ENCODE measurements at places on chromosomes 2 and 18.

DNA sequence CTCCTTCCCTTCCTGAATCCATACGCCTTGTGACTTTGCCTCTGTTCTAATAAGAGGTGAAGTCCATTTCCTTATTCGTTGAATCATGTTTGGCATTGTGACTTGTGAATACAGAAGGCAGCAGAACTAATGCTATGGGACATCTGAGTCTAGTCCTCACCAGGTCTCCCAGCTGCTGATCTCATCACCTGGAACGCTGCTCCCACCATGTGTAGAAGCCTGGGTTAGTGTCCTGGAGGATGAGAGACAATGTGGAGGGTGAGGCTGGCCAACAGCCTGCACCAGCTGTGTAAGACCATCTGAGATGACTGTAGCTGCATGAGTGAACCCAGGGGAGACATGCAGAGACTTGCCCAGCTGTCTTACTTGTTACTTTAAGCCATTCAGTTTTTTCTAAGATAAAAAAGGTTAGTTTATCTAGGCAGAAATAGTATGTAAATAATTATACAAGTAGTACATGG is 3.5 kb upstream of the HAAO start:
- no peak for DNase-seq

GRCh38 chr18:14919666-14920065 is 171.7 kb downstream of the ANKRD30B start:
- no peak for DNase-seq

DNA sequence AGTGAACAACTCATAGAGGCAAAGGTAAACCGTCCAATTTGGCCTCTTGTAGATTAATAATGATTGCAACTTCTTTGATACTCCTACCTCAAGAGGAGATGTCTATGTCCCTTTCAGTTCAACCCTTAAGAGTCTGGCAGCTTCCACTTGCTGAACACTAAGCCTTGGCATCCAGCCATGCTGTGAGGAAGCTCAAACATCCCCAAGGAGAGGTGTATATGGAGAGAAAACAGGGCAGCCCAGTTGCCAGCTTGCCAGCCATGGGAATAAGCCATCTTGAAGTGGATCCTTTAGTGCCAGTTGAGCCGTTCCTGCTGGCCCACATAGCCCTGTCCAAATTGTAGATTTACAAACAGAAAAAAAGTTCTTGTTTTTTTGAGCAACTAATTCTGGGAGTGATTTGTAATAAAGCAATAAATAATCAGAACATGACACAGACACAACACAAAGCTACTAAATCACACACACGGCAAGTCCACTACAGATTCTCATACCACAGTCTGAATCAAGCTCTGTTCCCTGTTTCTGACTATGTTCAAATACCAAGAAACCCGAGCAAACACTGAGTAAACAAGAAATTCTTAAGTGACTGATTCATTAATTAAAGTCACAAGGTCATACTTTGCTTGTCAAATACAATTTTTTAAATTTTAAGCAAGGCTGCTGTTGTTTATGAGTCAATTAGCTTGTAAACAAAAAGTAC is 96.1 kb downstream of the PID1 start:
- no peak for DNase-seq

- no peak for DNase-seq
These were observed 166.7 kb upstream of the GLI2 start for GRCh38 chr2:120568975-120569268.

GRCh38 chr2:29462293-29462692 is 347.1 kb downstream of the CLIP4 start:
- no peak for DNase-seq

Data from activated CD8-positive, alpha-beta memory T cell treated with anti-CD3 and anti-CD28 coated beads for 4 hours (primary cell).